Activated naive CD8-positive, alpha-beta T cell treated with anti-CD3 and anti-CD28 coated beads for 36 hours (primary cell): ENCODE measurements at places on chromosomes 1 and 21. TPM values are rescaled to one million over a fixed set of nuclear protein-coding genes. Genes with fewer than 3 reads are reported as not detected.

GRCh38 chr1:116762781-116763115, 8.5 kb downstream of the CD2 start:
- no peak for DNase-seq

CSF3R gene
- 0.04 TPM for total RNA-seq

- DNase-seq: no peak
These were observed 17.4 kb downstream of the C1QB start for GRCh38 chr1:22670352-22670975.

GRCh38 chr1:205849619-205850355, at the start of gene PM20D1:
PM20D1 (minus strand) TSS chr1:205850132; CDS start chr1:205850072, 60 bp downstream.
- DNase-seq: peak; percentile 76

GRCh38 chr1:155174324-155175280, 953 bp downstream of the TRIM46 start:
- peak; percentile 52 for DNase-seq

SPRR1A gene
- not detected for total RNA-seq

DNA sequence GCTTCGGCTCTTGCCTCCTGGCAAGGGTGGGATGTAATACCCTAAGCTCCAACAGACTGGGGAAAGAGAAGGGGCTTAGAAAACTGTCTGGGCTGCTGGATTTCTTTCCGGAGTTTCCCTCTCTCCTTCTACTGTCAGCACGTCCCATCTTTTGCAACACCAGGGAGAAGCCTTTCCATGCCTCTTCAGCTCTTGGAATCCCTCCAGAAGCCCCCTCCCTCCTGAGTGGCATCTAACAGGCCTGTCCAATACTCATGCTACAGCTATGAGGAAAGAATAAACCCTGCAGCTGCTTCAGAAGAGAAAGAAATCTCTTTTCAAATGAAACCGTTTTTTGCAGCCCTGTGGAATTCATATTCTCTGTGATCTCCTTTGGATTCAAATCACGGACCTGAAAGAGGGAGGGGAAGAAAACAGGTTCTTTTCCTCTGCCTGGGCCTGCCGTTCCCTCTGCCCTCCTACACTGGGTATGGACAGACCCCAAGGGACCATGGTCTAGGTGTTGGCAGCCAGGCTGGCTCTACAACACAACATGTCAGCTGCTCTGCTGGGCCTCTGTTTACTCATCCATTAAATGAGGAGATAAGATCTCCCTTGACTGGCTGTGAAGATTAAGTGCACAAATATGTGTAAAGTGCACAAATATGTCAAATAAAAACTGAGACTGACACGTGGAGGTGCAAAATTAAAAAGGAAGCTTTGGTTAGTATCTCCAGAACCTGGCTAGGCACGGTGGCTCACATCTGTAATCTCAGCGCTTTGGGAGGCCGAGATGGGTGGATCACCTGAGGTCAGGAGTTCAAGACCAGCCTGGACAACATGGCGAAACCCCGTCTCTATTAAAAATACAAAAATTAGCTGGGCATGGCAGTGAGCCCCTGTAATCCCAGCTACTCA, 6.0 kb upstream of the CAPN2 start:
- no peak for DNase-seq

- DNase-seq: no peak
These were observed 81.5 kb downstream of the PTGER3 start for GRCh38 chr1:70966018-70966638.

OR2G3 gene
- not detected for total RNA-seq

SHISAL2A gene
- 14.2 TPM for total RNA-seq

LRRC38 gene
- total RNA-seq: not detected

GRCh38 chr1:232602622-232603021, 27.3 kb downstream of the SIPA1L2 start:
- DNase-seq: no peak

GRCh38 chr1:45674478-45674877, 11.9 kb downstream of the GPBP1L1 start:
- DNase-seq: no peak

- peak; percentile 67 for DNase-seq
These were observed 33.7 kb downstream of the MRPL39 start for GRCh38 chr21:25573409-25574206.

DNA sequence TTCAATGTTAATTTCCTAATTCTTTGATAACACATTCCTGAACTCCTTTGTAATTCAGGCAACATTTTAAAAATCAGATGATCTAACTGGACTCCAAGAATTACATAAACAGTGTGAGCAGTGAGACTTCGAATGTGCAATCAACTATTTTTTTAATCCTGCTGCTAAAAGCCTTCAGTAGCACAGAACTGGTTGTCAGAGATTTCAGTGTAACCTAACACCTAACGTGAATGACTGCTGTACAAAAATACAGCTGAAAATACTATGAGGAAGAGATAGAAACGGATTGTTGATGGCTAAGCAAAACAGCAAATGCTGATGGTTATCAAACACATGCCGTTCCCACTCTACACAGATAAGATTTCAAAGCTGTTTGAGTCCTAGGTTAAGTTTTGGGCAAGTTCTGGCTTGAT, 46.1 kb downstream of the APP start:
- no peak for DNase-seq

DNA sequence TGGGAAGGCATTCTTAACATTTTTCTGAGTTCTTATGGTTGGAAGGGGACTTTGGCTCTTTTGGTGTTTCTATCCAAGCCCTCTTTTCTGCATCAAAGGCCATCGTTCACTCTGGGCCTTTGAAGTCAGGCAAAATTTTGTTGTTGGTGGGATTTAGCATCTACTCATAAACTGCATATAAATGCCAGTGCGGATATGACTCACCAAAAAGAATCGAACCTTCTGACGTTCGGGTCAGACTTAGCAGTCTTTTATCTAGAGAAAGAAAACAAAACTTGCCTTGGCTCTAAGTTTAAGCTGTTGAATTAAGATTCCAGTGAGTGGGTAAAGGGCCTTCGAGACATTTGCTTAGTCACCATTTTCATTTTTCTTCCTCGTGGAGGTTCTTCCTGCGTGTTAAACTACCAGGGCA, 51.4 kb downstream of the EVA1C start:
- DNase-seq: no peak

GRCh38 chr1:236734141-236734765, 48.0 kb downstream of the ACTN2 start:
- no peak for DNase-seq

- no peak for DNase-seq
These were observed 86.1 kb downstream of the PTGER3 start for GRCh38 chr1:70961374-70961975.

NTMT2 gene
- total RNA-seq: not detected

DNA sequence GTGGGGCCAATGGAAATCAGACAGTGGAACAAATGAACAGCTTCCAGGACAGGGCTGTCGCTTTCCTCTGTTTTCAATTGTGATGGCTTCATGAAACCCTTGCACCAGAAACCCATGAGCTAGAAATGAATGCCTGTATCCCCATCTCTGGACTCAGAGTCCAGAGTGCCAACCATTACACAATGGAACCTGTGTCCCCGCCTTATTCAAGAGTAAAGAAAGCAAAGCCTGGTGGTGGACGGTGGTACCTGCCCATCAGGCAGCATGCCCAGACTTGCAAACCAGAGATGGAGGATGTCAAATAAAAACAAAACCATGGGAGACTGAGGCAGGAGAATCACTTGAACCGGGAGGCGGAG, 4.4 kb upstream of the CAPN2 start:
- DNase-seq: no peak

GPR25 gene
- not detected for total RNA-seq

GRCh38 chr1:22662318-22662717, 9.3 kb downstream of the C1QB start:
- no peak for DNase-seq

DNA sequence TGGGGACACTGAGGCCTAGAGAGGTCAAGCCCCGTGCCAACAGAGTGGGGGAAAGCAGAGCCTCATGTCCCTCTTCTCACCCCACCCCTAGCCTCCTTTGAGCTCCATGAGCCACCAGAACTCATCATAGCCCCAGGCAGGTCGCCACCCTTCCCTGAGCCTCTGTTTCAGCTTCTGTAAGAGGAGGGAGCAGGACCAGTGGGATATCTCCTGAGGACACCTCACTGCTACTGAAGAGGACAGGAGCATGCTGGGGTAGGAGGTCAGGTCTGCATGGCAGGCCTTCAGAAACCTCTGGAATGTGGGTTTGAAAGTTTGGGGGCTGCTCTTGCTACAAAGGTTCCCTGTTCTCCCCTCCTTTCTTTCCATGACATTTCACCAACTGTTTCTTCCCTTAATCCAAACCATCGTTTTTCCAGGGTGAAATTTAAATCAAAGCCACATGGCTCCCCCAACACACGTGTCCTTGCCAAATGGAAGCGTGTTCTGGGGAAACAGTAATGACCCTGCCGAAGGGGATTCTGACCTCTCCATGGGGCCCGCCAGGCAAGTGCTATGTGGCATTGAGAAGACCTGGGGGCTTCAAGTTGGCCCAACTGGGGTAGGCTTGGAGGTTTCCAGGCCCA, 88.1 kb upstream of the RUNX3 start:
- DNase-seq: no peak

- no peak for DNase-seq
These were observed 6.8 kb upstream of the SLC22A15 start for GRCh38 chr1:115969509-115969908.

OR2L3 gene
- total RNA-seq: not detected

UTS2 gene
- total RNA-seq: 0.19 TPM

RBBP4 gene
- 317 TPM for total RNA-seq

PGLYRP4 gene
- not detected for total RNA-seq

MARK1 gene
- not detected for total RNA-seq

DNA sequence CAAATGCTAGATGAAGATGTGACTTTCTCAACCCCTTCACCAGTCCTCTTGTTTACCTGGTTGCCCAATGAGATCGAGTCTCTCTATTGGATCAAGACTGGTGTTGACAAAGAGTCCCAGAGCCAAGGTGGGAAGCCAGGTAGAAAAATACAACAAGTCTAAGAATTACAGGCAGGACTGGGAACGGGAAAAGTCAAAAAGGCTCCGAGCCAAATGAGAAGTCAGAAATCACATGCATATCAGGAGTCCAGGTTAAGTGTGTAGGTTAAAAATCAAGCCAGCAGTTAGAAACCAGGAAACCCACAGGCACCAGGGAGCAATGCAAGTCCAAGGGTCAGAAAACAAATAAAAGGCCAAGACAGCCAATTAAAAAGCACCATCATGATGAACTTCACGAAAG, 27.4 kb upstream of the DUSP23 start:
- no peak for DNase-seq
